ENCODE measurements at places on chromosomes 3 and 15.
A peak's percentile ranks its signal among the peaks of the same experiment; 100 is the strongest.

DNA sequence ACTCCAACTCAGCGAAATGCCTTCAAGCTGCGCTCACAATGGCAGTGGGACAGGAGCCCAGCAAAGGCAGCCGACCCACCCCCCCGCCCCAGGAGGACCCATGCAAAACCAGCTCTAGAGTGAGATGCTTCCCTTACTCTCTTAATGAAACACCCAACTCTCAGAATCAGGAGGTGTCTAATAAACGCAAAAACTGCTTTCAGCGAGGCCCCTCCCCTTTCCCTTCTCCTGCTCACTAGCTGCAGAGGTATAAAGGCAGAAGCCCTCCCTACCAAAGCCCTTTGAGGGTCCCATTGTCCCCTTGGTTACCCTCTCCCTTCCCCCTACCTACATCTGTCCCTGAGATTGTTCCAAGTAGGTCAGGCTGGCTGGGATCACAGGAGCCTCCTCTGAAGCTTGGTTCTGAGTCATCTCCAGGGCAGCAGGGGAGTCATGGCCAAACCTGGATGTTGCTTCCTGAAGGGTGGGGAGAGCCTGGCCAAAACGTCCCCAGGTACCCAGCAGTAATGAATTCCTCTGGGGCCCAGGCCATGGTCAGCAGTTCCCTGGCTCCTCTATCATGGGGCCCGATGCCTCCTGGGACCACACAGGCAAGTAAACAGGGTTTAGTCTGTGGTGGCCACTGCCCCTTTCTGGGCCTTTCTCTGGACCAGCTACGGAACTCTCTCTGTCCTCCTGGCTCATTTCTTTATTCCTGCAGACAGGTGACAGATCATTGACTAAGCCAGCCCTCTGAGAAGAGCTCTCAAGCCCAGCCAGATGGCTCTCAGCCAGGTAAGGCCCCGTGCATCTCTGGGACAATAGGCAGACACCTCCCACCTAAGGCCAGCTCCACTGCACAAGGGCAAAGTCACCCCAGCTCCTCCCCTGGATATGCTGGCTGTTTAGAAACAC lies 8.6 kb downstream of the KLHL25 start:
- peak; percentile 54 for DNase-seq

GRCh38 chr3:183038221-183038620 lies 57.9 kb upstream of the DCUN1D1 start:
- DNase-seq = no peak

DNA sequence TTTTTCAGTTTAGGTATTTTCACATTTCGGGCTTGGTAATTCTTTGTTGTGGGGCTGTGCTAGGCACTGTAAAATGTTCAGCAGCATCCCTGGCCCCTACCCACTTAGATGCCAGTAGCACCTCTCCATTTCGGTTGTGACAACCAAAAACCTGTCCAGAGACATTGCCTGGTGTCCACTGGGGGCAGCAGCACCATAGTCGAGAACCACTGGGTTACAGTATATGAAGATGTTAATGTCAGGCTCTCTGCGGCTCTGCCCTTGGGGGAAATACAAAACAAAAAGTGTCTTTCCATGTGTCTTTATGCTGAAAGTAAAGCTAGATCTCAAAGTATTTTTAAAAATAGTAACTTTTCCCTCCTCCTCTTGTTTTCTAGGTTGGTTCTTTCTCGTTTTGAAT lies 177.2 kb downstream of the ITPR1 start:
- no peak for DNase-seq

- no peak for DNase-seq
Observed at GRCh38 chr3:187014417-187014864, 84.1 kb downstream of the ST6GAL1 start.

DNA sequence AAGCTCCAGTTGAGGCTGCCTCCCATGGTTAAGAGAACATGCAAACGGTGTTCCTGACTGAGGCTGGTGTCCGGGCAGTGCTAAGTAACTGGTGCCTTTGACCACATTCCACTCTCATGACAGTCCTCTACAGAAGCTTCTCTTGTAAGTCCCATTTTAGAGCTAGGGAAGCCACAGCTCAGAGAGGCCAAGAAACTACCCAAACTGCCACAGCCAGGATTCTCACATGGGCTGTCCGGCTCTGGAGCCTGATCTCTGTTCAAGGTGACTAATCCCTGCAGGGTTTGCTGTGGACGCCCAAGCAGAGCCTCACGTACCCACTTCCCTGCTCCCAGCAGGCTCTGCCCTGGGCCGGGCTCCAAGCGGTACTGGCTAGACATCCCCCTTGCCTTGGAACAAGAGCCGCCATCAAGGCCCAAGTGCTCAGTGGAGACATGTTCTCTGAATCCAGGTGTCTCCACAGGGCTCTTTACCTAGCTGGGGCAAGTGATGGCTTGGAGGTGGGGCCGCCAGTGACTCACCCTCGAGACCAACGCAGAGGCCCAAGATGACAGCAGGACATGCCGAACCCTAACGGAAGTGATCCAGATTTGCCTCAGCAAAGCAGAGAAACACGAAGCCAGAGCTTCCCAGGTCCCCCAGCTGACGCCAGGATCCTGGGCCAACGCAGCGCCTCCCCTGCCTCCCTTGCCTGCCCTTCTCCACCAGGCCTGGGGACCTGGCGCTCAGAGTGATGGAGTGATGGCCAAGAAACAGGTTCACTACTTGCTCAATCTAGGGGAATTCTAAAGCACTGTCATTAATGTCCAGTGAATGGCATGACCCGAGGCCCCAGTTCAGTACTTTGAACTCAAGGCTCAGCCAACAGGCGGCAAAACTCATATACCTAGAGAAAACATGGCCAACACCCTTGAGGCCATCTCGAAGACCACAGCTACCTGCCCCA lies 24.4 kb downstream of the KLHL25 start:
- DNase-seq = no peak

GRCh38 chr3:39809995-39810595 lies 686 bp downstream of the MYRIP start:
- DNase-seq = no peak

- no peak for DNase-seq
Observed at GRCh38 chr3:56894881-56895431, 93.2 kb upstream of the ARHGEF3 start.

DNA sequence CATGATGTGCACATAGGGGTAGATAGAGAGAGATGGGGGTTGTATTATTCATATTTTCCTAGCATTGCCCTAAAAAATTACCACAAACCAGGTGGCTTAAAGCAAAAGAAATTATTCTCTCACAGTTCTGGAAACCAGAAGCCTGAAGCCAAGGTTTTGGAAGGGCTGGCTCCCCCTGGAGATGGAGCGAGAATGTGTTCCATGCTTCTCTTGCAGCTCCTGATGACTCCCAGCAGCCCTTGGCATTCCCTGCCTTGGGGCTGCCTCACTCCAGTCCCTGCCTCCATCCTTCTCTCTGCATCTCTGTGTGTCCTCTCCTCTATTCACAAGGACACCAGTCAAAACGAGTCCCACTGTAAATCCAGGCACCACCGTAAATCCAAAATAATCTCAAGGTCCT lies 91.5 kb upstream of the FAM174B start:
- DNase-seq = no peak

DNA sequence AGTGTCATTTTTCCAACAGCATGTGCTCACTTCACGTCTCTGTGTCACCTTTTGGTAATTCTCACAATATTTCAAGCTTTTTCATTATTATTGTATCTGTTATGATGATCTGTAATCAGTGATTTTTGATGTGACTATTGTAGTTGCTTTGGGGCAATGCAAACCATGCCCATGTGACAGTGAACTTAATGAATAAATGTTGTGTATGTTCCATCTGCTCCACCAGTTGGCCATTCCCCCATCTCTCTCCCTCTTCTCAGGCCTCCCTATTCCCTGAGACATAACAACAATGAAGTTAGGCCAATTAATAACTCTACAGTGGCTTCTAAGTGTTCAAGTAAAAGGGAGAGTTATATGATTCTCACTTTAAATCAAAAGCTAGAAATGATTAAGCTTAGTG lies 32.5 kb upstream of the TBC1D23 start:
- no peak for DNase-seq

DNA sequence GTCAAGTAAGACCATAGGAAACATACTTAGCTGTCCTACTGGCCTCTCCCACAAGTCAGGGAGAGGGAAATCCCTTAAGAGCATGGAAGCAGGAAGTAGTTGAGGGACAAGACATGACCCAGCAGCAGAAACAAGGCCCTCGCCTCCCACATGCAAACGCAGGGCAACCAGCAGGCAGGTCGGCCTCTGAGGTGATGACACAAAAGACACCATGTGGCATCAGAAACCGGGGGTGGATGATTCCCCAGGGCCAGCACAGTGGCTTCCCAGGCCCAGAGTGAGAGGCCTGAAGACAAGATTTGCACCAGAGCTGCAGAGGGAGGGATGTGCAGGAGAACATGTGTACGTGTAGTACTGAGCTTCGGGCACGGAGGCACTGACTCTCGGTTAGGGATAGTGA lies 26.3 kb downstream of the PXYLP1 start:
- DNase-seq = no peak

GRCh38 chr3:158095814-158096704 lies 10.2 kb downstream of the SHOX2 start:
- no peak for DNase-seq

- DNase-seq = no peak
Observed at GRCh38 chr3:50599716-50600118, 11.9 kb downstream of the CISH start.

GRCh38 chr3:1734494-1735122 lies 364.1 kb upstream of the CNTN4 start:
- no peak for DNase-seq

- no peak for DNase-seq
Observed at GRCh38 chr3:49937090-49937489, 2.9 kb upstream of the RBM6 start.

DNA sequence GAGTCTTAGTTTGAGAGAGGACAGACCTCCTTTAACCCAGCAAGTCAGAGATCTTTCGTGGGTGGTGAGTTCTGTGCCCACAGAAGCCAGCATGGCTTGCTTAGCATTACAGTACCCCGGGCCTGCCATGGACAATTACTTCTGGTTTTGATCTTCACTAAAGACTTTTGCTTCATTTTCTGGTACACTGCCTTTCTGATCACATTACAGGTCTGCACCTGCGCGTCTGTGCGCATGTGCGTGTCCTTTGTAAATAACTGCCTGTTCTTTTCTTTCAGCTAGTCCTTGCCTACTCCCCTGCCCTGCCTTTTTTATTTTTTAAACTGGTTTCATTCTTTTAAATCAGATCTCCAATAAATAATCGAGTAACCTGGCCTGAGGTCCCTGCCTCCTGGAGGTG lies 57.1 kb upstream of the CMTM8 start:
- no peak for DNase-seq

- DNase-seq = peak; percentile 90
Observed at GRCh38 chr3:139427283-139428060, 38.0 kb upstream of the COPB2 start.

DNA sequence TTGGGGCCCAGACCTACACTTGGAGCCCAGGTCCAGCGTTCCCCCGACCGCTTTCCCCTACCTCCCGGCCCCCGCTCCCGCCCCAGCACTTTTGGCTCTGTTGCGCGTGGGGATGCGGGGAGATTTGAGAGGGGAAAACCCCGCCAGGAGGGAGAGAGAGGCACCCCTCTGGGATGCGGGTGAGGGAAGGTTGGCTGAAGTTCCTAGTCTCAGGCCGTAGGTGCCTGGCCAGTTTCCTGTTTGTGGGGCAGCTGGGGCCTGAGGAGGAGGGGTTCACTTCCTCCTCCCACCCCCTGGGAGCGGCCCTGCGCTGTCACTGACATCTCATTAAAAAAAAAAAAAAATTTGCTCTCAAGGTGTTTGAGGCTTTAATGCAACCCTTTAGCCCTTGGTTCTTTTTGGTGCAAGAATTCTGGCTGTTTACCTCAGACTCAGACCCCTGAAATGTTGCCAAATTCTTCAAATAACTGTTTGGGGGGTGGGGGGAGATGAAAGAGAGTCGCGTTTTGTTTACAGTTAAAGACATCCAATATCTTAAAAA lies 2.6 kb downstream of the FAM43A start:
- no peak for DNase-seq

DNA sequence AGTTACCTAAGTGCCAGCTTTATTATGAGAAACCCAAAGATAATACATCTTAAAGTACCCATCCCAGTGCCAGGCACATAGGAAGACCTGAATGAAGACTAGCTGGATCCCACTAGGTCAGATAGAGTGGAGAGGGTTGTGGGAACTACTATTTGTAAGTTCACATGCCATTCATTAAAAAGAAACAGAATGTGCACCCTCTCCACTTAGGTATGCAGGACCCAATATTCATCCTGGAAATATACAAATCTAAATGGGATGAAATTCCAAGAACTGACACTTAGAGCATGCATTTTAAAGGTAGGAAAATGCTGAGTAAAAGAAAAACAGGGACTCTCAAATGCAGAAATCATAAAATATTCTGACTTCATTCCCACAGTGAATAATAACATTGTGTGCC lies 14.3 kb downstream of the EOGT start:
- no peak for DNase-seq

DNA sequence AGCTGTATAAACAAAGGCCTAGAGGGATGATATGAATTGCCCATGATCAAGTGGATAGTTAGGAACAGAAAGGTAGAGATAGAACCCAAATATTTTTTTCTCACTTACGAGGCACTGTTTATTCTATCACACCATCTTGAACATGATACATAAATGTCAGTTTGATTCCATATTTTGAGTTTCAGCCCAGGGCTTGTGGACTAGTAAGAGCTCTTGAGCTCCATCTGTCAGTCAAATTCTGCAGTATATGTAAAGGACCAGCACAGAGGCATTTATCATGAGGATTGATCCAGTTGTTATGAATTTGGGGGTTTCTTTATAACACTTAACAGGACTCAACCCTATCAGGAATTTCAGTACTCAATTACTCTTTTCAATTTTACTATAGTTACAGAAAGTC lies 4.8 kb downstream of the SLC27A2 start:
- DNase-seq = no peak

DNA sequence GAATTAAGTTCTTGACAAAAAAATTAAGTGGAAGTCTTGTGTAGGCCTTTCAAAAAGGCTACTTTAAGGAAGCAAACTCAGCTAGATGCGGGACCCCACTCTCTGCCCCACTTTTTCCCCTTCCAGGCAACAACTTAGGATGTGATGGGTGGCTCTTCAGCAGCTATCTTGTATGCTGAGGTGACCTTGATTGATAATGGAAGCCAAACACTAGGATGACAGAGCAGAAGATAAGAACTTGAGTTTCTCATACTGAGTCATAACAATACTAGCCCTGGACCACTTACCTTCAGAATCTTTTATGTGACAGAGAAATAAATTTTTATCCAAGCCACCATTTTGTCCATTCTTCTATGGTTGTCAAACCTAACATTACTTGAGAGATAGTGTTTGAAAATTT lies 16.1 kb downstream of the PDCD10 start:
- no peak for DNase-seq

DNA sequence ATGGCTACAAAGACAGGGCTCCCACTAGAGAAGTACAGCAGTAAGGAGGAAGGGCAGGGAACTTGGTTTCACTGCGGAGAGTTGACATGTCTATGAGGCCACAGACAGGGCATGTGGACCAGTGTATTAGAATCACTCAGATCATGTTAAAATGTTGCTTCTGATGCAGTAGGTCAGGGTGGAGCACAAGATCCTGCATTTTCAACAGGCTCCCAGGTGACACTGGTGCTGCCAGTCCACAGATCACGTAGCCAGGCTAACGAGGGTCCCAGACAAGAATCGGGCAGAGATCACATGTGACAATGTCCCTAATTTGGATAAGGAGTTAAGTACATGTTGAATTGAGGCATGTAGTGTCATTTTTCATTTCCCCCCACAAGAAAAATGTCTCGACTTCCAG lies 73.6 kb downstream of the SPSB4 start:
- DNase-seq = no peak

- DNase-seq = no peak
Observed at GRCh38 chr3:158167737-158168557, 58.1 kb downstream of the RSRC1 start.

GRCh38 chr3:151276687-151277042 lies 1.7 kb downstream of the P2RY14 start:
- no peak for DNase-seq
